ENCODE measurements at places on chromosomes 16 and 17.
A peak's percentile ranks its signal among the peaks of the same experiment; 100 is the strongest.

- DNase-seq: no peak
Observed at GRCh38 chr16:84218176-84218823, 21.5 kb downstream of the KCNG4 start.

GRCh38 chr17:8474826-8475225 is 39.1 kb downstream of the NDEL1 start:
- DNase-seq: no peak

GRCh38 chr16:391885-392335 is 5.1 kb upstream of the NME4 start:
- DNase-seq: peak; percentile 65

GRCh38 chr17:6517062-6517461 is 39.3 kb downstream of the PITPNM3 start:
- no peak for DNase-seq

DNA sequence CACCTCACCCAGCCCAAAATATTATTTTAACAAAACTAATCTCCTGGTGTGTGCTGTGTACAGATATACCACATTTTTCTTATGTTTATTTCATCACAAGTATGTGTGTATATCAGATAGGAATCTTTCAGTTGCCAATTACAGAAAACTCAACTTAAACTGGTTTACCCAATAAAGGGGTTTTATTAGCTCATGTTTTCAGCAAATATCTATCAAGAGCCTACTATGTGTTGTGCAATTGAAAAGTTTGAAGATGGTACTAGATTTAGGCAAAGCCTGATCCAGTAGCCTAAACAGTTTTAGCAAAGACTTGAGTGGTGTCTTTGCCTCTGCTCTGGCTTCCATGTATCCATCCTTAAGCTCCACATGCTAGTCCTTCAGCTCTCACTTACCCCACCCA is 45.1 kb upstream of the LYRM9 start:
- DNase-seq: no peak

GRCh38 chr16:7976563-7976962 is 613.7 kb downstream of the TMEM114 start:
- DNase-seq: no peak

- no peak for DNase-seq
Observed at GRCh38 chr17:33804401-33804800, 450.7 kb upstream of the CCL2 start.

- DNase-seq: peak; percentile 97
Observed at GRCh38 chr17:40547079-40547784, 18.0 kb downstream of the CCR7 start.

- no peak for DNase-seq
Observed at GRCh38 chr17:82756166-82756565, 4.3 kb downstream of the TBCD start.

DNA sequence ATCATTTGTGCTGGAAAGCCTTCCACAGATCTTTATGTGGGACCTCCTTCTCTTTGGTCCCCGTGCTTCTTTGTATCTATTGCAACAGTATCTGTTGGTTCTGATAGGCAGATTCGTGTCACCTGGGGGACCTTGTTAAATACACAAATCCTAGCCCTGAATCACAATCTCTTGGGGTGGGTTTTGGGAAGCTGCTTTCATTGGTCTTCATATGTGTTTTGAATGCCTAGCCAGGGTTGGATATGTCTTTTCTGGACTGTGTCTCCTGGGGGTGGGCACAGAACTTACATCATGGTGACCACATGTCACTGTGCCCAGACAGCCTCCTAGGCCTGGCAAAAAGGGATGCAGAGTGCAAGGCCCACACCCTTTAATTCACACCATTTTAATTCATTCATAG is 81.0 kb upstream of the HNF1B start:
- DNase-seq: no peak

GRCh38 chr16:79100447-79100846 is 500.1 kb downstream of the MAF start:
- DNase-seq: no peak

GRCh38 chr17:58531122-58531521 is 16.7 kb upstream of the MTMR4 start:
- DNase-seq: no peak

GRCh38 chr17:5526821-5527598 is 40.6 kb downstream of the MIS12 start:
- peak; percentile 30 for DNase-seq

- no peak for DNase-seq
Observed at GRCh38 chr16:77539421-77540034, 104.7 kb upstream of the ADAMTS18 start.

- no peak for DNase-seq
Observed at GRCh38 chr17:28982131-28982793, 23.6 kb downstream of the SEZ6 start.

- DNase-seq: no peak
Observed at GRCh38 chr16:75679366-75679765, 2.6 kb upstream of the CPHXL2 start.

GRCh38 chr16:88303890-88304819 is 78.6 kb upstream of the ZNF469 start:
- DNase-seq: no peak

GRCh38 chr16:84209989-84210388 is 19.0 kb downstream of the ADAD2 start:
- DNase-seq: no peak

GRCh38 chr17:33966410-33967059 is 288.6 kb upstream of the CCL2 start:
- DNase-seq: no peak

DNA sequence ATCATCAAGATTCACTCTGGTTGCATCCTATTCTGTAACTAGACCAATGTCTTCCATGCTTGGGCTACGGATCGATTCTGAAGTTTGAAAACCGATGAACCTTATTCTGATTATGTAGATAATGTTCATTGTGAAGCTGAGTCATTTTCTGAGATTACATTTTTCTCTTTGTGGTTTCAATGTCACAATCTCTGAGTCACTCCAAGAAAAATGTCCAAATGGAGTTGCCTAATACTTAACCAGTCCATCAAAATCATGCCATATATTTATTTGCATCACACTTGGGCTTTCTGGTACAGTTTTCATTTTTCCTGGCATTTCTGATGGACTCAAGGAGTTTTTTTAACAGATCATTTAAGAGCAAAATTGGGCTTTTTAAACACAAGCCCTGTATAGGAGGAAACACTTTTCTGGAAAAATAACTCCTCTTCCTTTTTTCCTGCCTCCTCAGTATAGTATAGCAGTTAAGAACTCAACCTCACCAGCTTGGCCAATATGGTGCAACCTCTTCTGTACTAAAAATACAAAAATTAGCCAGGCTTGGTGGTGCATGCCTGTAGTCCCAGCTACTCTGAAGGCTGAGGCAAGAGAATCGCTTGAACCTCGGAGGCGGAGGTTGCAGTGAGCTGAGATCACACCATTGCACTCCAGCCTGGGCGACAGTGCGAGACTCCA is 17.5 kb downstream of the CACNG3 start:
- DNase-seq: no peak

DNA sequence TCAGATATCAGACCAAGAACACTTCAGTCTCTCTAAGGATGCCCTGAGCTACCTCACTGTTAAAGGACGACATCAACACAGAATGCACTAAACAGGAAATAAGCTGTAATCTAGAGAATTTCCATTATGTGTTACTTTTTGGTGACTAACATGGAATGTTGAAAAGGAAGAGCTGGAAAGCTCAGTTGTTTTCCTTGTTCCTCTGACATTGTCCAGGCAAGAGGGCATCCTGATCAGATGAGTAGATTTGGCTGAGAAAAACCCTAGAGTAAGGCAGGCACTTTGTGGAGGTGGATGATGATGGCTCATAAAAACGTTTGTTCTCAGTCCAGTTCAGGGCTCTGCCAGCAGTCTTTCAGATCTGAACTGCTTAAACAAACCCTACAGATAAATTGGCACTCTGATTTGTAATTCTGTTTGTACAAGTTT is 34.0 kb downstream of the DGKE start:
- no peak for DNase-seq

DNA sequence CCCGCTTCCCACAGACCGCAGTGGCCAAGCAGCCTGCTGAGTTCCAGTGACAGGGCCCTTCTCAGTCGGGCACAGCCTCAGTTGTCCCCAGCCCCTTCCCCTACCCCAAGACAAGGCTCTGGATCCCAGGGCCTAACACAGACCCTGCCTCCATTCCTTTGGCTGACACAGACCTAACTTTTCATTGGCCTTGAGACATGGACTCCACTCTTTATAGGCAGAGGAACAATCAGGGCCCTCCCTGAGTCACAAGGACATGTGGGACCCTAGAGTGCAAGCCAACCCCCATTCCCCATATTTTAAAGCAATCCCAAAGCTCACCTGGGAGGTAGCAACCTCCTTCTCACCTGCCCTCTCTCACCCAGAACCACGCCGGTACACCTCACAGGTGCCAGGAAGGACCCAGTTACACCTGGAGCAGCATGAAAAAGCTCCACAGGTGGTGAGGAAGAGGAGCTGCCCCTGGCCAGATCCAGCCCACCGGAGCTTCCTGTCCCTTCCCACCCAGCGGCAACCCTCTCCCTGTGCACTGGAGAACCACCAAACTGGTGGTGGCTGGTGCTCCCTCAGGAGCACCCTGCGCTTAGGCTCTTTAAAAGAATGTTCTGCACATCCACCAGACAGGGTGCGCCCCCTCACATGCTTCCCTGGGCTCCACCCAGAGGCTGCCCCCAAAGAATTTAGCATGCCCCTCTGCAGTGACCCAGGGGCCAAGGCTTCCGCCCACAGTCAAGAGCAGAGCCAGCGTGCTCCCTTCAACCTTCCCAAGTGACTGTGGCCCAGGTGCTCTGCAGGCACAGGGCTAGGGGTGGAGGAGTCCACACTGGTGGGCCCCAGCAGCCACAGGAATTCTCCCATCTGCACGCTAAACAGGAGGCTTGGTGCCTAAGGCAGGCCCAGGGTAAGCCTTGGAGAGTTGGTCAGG is 3.4 kb downstream of the MNT start:
- DNase-seq: no peak

GRCh38 chr17:228951-229708 is 47.7 kb upstream of the DOC2B start:
- DNase-seq: no peak

GRCh38 chr16:24255456-24256371 is at the start of gene CACNG3:
Gene CACNG3 (plus strand): TSS chr16:24256335. CDS start chr16:24256755, 420 bp downstream.
- peak; percentile 2 for DNase-seq

- no peak for DNase-seq
Observed at GRCh38 chr17:35373984-35374765, 754 bp upstream of the SLFN11 start.

DNA sequence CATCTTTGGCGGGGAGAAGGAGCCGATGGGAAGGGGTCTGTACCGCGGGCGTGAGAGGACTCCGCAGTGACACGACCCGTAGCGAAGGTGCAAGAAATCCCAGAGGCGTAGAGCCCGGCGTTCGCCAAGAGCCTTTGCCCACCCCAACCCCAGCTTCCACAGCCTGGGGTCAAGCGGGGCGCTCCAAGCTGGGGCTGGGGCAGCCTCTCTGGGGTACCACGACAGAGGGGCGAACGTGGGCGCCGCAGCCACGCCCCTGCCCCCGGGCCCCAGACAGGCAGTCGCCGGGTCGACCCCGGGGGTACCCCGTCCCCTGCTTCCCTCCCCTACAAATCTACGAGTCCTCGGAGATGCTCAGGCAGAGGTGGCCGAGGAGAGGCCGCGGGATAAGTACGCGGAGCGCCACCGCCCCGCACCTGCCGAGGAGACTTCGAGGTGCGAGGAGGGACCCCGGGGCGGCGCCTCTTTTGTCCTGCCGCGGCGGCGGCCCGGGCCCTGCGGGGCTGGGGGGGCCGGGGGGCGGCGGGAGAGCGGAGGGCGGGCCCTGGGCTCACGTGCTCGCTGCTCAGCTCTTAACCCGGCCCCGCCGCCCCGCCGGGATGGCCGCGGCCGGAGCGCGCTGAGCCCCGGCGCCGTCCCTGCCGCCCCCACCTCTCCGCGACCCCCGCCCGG is at the start of gene ADAM11:
Gene ADAM11, plus strand, starts transcription at position 575 of the 672 bp plus-strand sequence. CDS start 212 bp downstream, outside the sequence.
- no peak for DNase-seq

GRCh38 chr17:81057079-81057730 is 22.3 kb downstream of the BAIAP2 start:
- no peak for DNase-seq

DNA sequence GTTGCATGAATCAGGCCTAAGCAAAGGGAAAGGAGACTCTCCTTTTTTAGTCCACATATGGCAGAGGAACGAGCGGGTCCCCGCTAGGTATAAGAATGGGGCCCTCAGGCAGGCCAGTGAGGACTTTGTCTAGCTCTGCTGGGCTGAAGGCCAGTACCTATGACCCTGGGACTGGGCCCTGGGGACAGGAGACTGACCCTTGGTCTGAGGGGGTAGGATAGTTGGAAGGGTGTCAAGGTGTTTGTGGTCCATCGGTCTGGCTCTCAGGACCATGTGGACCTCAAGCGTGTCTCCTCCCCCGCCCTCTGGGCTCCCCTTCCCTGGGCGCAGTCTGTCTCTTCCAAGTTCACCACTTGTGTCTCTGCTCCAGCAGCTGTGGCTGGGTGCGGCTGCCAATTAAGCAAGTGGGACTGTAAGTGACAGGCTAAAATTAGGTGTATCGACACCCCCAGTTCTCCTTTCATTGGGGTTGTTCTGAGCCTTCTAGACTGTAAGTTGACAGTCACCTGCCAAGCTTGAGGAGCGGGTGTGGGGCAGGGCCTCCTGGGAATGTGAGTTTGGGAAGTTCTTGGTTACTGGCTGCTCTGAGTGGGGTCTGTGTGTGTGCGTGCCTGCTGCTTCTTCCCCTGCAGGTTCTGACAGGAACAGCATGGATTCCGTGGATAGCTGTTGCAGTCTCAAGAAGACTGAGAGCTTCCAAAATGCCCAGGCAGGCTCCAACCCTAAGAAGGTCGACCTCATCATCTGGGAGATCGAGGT is 24.5 kb downstream of the AKAP1 start:
- peak; percentile 42 for DNase-seq

DNA sequence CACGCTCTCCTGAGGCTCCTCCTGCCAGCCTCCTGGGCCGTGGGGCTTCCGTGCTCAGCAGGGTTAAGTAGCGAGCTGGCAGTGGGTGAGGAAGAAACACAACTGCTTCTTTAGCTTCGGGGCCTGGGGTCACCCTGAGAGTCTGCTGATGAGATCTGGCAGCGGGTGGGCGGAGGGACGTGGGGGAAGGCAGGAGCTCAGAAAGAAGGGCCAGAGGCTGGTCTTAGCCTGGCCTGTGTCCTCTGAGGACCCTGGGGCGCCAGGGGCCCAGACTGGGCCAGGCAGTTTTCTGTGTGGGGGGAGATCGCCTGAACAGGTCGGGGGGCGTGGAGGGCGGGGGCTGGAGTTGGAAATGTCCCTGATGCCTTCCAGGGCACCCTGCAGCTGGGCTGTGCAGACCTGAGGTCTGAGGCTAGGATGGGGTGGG is 97.8 kb upstream of the GSE1 start:
- DNase-seq: no peak

GRCh38 chr17:81034168-81034777 is 678 bp upstream of the BAIAP2 start:
- no peak for DNase-seq

DNA sequence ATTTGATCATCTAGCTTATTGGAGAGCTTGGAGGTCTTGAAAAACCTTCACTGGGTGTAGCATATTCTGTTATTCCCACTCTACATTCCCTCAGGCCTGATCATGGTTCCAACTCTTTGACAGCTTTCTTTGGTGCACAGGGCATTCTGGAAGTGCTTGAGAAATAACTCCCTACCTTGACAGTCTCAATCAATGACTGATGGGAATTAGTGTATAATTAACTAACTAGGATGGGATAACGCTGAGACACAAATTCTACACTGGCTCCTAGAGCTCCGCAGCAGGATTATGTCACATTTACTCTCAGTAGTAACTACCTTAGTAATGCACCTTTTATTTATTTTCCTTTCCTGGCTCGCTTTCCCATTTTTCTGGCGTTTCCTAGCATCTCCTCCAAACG is 236.4 kb downstream of the MAP2K6 start:
- DNase-seq: no peak

GRCh38 chr16:74199842-74200124 is 96.8 kb upstream of the PSMD7 start:
- no peak for DNase-seq

GRCh38 chr16:57426356-57426755 is 20.8 kb downstream of the CIAPIN1 start:
- DNase-seq: no peak

All from keratinocyte (primary cell).